ENCODE measurements at places on chromosomes 5 and 9.

DNA sequence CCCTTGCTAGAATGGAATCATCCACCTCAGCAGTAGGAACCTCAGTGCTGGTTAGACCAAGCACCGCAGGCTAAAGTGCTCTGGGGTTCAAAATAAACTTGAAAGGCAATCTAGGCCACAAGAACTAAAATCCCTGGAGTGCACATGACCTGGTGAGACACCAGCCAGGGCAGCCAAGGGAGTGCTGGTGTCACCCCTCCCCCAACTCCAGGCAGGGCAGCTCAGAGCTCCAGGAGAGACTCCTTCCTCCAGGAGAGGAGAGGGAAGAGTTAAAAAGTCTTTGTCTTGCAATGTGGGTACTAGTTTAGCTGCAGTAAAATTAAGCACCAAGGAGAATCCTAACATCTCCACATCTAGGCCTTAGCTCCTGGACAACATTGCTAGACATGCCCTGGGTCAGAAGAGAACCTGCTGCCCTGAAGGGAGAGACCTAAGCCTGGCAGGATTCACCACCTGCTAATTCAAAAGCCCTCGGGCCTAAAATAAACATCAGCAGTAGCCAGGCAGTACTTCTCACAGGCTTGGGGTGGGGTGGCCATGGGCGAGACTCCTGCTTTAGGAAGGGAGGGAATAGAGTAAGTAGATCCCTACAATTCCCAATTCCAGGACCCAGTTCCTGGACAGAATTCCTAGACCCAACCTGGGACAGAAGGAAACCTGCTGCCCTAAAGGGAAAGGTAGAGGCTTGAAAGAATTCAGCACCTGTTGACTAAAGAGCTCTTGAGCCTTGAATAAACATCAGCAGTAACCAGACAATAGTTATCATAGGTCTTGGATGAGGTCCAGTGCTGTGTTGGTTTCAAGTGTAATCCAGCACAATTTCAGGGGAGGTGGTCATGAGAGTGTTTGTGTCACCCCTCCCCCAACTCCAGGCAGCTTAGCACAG lies 25.8 kb downstream of the UGT3A2 start:
- DNase-seq: no peak

DNA sequence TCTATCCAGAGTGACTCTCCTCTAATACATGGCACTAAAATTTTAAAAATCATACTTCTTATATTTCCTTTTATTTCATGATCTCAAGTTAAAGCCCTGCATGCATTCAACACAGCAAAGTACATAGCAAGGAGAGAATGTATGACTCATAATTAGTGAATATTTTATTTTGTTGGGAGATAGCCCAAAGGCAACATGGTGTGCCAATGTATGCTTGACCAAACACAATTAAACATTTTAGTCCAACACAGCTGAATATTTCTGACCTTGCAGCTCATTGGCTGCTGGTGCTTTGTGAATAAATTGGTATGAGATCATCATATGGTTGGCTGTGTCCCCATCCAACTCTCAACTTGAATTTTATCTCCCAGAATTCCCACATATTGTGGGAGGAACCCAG lies 103.5 kb downstream of the NPR3 start:
- DNase-seq: no peak

GRCh38 chr5:77797136-77797535 lies 21.0 kb upstream of the TBCA start:
- DNase-seq: no peak

DNA sequence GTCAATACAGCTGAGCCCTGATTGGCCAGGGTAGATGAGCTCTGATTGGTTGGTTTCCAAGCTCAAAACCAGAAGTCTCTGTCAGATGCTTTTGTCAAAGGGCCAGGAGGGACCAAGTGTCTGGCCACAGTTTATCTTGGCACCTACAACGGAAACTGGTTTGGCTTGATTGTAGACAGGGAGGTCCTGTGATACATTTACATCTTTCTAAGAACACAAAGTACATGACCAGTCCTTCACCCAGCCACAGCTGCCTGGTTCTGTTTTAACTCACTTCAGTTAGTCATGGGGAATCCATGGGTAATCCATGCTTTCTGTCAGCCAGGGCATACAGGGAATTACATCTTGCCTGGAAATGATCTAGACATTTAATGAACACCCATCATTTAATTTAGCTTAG lies 171.2 kb downstream of the SLC12A2 start:
- DNase-seq: no peak

DNA sequence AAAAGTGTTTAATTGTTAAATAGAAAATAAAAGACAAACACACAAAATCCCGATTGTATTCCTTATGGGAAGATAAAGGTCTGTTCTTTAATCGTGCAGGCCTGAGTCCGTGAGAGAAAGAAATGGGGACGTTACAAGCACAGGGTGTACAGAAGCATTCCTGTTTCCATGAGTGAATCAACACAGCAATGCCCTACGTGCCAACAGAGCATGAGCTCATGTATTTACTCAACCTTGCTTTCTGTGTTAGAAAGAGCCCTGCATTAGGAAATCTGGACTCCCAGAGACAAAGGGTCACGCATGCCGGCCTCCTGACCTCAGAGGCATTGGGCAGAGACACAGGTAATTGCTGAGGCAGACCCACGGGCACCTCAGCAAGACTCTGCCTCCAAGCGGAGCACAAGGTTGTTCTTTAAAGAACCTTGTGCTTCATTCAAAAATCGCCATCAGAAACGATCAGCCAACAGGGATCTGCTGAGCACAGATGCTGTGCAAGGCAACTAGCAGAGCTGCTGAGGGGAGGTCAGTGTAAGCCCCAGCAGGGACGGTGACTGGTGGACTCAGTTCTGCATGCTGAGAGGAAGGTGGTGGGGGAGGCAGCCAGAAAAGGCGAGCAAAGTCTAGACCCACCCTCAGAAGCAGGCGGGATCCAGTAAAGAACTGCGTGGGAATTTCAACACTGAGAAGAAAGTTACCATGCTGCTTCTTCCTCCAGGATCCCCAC lies 101.0 kb downstream of the TLE1 start:
- no peak for DNase-seq
